Naive thymus-derived CD4-positive, alpha-beta T cell (primary cell): ENCODE measurements at places on chromosomes 3 and 15.

DNA sequence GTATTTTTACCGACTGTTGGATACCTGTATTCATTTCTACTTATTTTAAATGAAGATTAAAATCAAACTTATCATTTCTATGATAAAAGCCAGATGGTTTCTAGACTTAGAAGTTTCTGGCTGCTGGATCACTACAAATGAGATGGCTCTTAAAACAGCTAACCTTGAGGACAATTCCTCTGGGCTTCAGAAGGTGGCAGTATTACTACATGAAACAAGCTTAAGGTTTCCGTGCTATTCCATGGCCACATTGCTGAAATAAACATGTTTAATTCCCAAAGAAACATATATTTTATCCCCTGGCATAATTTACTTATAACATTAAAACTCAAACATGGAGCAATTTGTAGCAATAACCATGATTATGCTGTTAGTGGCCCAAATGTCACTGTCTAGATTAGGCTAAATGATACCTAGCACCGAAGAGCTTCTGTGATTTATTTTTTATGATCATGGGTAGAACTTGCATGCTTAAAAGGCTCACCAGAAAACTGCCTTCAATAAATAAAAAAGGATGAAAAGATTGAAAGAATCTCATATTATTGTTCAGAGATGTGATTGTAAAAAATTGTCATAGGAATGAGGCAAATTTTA lies 204.0 kb upstream of the NANOGP8 start:
- DNase-seq = no peak
- no peak overlapping the region for H3K4me3 ChIP-seq
- no peaks in the 10 kb centered on the region for H3K27me3 ChIP-seq
- no peaks in the 10 kb centered on the region for H3K36me3 ChIP-seq

GRCh38 chr3:53222183-53222901 lies 33.5 kb downstream of the TKT start:
- H3K36me3 ChIP-seq = peaks cover 5% of the 10 kb centered on the region
- H3K27ac ChIP-seq = no peak overlapping the region
- no peak for DNase-seq
- no peaks in the 10 kb centered on the region for H3K27me3 ChIP-seq
- no peak overlapping the region for H3K4me3 ChIP-seq

- no peak for DNase-seq
- H3K27ac ChIP-seq = no peak overlapping the region
- H3K27me3 ChIP-seq = no peaks in the 10 kb centered on the region
- H3K36me3 ChIP-seq = no peaks in the 10 kb centered on the region
- no peaks in the 10 kb centered on the region for H3K4me1 ChIP-seq
Measured at GRCh38 chr3:10695595-10696285, 120.3 kb upstream of the SLC6A11 start.

DNA sequence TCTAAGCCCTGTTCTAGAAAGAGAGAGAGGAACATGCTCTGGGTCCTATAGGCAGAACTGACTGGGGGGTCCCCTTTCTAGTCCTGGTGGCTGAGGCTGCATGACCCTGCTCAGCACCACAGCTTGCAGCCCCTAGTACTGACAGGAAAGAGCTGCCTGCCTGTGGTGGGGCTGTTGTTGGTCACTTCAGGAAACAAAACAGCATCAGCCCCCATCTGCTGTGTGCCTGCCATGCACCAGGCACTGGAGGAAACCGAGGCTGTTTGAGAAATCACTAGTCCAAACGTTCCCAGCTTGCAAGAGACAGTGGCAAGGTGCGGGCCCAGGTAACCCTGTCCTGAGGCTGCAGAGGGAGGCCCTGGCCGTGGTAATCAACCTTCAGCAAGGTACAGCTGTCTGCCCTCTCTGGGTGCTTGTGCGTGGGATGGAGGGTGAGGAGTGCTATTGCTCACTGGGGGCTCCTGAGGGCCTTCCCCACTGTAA lies 90.6 kb downstream of the IQSEC1 start:
- no peak overlapping the region for H3K27ac ChIP-seq
- H3K4me3 ChIP-seq = no peak overlapping the region
- no peaks in the 10 kb centered on the region for H3K27me3 ChIP-seq

DNA sequence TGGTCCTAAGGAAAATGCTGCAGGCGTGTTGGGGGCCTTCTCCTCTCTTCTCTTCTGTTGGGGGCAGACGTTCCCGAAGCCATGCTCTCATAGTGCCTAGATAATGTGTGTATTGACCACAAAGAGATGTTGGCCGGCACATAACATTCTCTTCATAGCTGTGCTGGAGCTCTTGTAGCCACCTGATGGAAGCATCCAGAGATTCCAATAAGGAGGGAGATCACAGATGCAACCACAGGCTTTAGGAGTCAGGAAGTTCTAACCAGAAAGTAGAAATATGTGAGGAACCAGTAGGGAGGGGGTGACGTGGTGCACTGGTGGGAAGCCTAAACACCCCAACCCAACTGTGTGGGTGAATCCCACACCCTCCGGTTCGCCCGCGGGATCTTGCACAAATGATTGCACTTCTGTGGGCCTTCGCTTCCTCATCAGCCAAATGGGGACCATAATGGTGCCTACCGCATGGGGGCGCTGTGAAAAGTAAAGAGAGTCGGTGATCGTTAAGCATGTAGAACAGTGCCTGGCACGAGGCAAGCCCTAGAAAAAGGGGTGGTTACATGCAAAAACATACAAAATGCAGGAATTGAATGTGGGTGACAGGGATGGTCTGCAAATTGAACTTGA lies 87.8 kb downstream of the TOP2B start:
- no peaks in the 10 kb centered on the region for H3K36me3 ChIP-seq
- DNase-seq = no peak
- no peaks in the 10 kb centered on the region for H3K4me1 ChIP-seq

DNA sequence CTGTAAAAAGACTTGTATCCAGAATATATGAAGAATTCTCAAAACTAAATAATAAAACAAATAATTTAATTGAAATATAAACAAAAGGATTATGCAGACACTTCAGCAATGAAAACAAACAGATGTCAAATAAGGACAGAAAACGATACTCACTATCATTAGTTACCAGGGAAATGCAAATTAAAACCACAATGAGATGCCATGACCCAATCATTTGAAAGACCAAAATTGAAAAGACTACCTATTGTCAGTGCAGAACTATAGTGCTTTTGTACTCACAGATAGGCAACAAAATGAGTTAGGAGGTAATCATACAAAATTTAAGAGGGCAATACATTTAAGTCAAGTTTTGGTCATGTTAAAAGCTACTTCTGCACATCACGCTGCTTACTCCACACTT lies 31.6 kb upstream of the OR5K4 start:
- no peaks in the 10 kb centered on the region for H3K4me1 ChIP-seq
- H3K27ac ChIP-seq = no peak overlapping the region
- H3K27me3 ChIP-seq = no peaks in the 10 kb centered on the region
- no peak overlapping the region for H3K4me3 ChIP-seq
- H3K36me3 ChIP-seq = no peaks in the 10 kb centered on the region

DNA sequence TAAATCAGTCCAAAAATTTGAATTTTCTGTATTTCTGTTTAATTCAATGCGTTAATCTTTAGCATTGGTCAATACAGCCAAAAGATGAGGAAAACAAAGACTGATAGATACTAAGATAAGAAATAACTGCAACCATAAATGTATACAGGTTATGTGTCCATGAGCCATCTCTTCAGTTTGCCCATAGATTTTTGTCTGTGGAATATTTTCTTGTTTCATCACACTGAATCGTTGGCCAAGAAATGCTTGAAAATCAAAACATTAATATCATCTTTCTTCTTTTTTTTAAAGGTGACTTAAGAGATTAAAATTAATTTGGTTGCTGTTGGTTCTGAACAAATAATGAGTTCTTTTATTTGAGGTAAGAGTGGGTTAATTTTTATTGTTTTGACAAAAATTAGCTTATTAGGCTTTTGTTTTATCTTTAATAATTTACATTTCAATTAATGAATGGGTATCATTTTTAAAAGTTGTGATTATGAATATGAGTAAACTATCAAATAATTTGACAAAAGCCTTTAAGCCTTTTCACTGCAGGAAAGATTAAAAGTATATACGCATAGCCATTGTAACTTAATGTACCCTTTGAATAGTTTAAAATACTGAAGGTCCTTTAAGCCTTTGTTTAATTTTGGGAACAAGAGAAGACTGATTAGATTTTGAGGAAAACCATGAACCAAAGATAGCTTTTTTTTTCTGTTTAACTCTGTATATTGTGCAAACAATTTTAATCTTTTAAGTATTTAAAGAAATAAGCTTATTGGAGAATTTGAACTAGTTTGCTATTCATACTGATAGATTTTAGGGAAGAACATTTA lies 14.7 kb upstream of the CHD2 start:
- H3K36me3 ChIP-seq = peaks cover 36% of the 10 kb centered on the region
- H3K4me3 ChIP-seq = peak overlapping the region; percentile 78
- H3K27ac ChIP-seq = peak overlapping the region; percentile 100
- H3K27me3 ChIP-seq = no peaks in the 10 kb centered on the region
- DNase-seq = no peak

GRCh38 chr3:182451871-182452270 lies 341.4 kb upstream of the ATP11B start:
- H3K27ac ChIP-seq = no peak overlapping the region
- H3K4me3 ChIP-seq = no peak overlapping the region
- H3K36me3 ChIP-seq = no peaks in the 10 kb centered on the region
- no peaks in the 10 kb centered on the region for H3K27me3 ChIP-seq

- no peak for DNase-seq
Measured at GRCh38 chr3:147945968-147946519, 536.9 kb downstream of the ZIC1 start.

- no peak overlapping the region for H3K4me3 ChIP-seq
- DNase-seq = no peak
- H3K36me3 ChIP-seq = no peaks in the 10 kb centered on the region
- H3K4me1 ChIP-seq = no peaks in the 10 kb centered on the region
Measured at GRCh38 chr3:50167069-50167840, 12.1 kb downstream of the SEMA3F start.

GRCh38 chr15:52528564-52529340 lies at the start of gene MYO5A:
Gene MYO5A, minus strand, starts transcription at chr15:52528880. Its CDS starts 74 bp downstream, at chr15:52528806.
- no peaks in the 10 kb centered on the region for H3K27me3 ChIP-seq
- peak within 1 kb of the TSS; percentile 69 for H3K27ac ChIP-seq
- H3K4me3 ChIP-seq = peak within 1 kb of the TSS; percentile 60
- H3K4me1 ChIP-seq = peaks cover 11% of the 10 kb centered on the region
- no peaks in the 10 kb centered on the region for H3K36me3 ChIP-seq

DNA sequence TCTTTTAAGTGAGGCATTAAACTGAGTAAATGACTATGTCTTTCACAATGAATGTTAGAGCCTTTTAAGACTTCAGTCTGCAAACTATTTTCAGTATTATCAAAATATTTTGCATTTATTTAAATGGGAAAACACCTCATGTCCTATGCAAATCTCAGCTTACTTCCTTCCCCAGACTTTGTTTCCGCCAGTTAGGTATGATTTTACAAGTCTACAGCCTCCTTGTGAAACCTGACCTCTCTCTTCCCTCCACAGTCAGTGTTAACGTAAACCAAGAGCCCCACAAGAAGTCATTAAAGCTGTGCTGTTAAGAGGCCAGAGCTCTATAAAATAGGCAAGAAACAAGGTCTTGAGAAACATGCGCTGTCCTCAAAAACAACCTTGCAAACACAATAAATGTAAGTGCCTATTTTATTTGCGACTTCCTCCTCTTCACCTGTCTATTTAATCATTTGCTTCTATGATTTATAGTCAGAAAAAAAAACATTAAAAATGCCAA lies 48.3 kb downstream of the PRTG start:
- no peaks in the 10 kb centered on the region for H3K27me3 ChIP-seq
- H3K4me3 ChIP-seq = no peak overlapping the region
- no peaks in the 10 kb centered on the region for H3K36me3 ChIP-seq
- DNase-seq = no peak
- no peak overlapping the region for H3K27ac ChIP-seq

GRCh38 chr15:63890617-63891016 lies 56.9 kb upstream of the HERC1 start:
- H3K27ac ChIP-seq = no peak overlapping the region
- no peak for DNase-seq
- H3K36me3 ChIP-seq = no peaks in the 10 kb centered on the region
- no peaks in the 10 kb centered on the region for H3K27me3 ChIP-seq
- no peak overlapping the region for H3K4me3 ChIP-seq

DNA sequence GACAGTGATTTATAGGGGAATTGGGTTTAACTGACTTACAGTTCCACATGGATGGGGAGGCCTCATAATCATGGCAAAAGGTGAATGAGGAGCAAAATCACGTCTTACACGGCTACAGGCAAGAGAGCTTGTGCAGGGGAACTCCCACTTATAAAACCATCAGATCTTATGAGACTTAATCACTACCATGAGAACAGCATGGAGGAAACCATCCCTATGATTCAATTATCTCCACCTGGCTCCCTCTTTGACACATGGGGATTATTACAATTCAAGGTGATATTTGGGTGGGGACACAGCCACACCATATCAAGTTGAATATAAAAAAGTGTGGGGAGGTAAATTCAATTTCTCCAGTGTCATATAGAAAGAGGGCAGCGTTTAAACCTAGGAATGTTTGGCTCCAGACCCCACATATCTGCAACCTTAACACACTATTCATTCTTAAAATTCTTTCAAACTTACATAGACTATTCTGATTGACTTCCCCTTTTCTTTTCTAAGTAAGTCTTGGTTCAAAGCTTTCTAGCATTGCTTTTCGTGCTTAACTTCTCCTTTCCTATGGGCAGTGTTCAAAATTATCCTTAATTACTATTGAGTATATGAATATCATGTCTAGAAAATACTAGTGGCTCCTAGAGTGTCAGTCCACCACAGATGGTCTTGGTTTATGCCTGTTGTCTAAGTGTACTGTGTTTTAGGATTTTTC lies 446.7 kb upstream of the GBE1 start:
- no peak for DNase-seq
- no peaks in the 10 kb centered on the region for H3K4me1 ChIP-seq
- H3K27ac ChIP-seq = no peak overlapping the region

- no peak overlapping the region for H3K27ac ChIP-seq
- H3K36me3 ChIP-seq = no peaks in the 10 kb centered on the region
- H3K4me3 ChIP-seq = no peak overlapping the region
- H3K4me1 ChIP-seq = no peaks in the 10 kb centered on the region
Measured at GRCh38 chr15:43285609-43286037, 18.9 kb upstream of the TGM5 start.

DNA sequence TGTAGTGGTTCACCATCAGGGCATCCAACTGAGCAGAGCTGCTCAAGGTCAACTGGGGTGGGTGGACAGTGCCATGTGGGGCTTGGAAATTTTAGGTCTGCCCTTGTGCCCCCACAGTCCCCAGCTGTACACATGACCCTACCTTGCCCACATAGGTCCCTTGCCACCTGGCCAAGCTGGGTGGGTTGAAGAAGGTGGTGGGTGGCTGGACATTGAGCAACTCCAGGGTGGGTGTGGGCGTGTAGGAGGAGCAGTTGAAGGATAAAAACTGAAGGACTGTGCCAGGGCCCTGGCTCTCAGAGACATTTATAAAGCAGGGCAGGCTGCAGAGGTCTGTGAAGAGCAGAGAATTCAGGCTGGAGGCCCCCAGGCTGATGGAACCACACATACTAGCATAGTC lies 568 bp downstream of the CDHR4 start:
- peaks cover 3% of the 10 kb centered on the region for H3K36me3 ChIP-seq
- no peak overlapping the region for H3K4me3 ChIP-seq
- H3K27me3 ChIP-seq = no peaks in the 10 kb centered on the region

GRCh38 chr3:9957214-9957613 lies 5.0 kb upstream of the PRRT3 start:
- no peak overlapping the region for H3K4me3 ChIP-seq
- no peak for DNase-seq
- H3K27ac ChIP-seq = no peak overlapping the region
- H3K36me3 ChIP-seq = peaks cover 8% of the 10 kb centered on the region
- no peaks in the 10 kb centered on the region for H3K27me3 ChIP-seq
- peaks cover 3% of the 10 kb centered on the region for H3K4me1 ChIP-seq
